Stimulated activated CD4-positive, alpha-beta T cell treated with anti-CD3 and anti-CD28 coated beads, Interleukin-4, amount 100 ng/mL, for 4 hours (primary cell): ENCODE measurements at places on chromosomes 4 and X.

GRCh38 chr4:70772929-70773555 is 51.3 kb downstream of the RUFY3 start:
- DNase-seq = no peak

- DNase-seq = no peak
Observed at GRCh38 chr4:89752932-89753598, 83.9 kb downstream of the SNCA start.

GRCh38 chrX:136525738-136526606 is 6.0 kb upstream of the VGLL1 start:
- no peak for DNase-seq

DNA sequence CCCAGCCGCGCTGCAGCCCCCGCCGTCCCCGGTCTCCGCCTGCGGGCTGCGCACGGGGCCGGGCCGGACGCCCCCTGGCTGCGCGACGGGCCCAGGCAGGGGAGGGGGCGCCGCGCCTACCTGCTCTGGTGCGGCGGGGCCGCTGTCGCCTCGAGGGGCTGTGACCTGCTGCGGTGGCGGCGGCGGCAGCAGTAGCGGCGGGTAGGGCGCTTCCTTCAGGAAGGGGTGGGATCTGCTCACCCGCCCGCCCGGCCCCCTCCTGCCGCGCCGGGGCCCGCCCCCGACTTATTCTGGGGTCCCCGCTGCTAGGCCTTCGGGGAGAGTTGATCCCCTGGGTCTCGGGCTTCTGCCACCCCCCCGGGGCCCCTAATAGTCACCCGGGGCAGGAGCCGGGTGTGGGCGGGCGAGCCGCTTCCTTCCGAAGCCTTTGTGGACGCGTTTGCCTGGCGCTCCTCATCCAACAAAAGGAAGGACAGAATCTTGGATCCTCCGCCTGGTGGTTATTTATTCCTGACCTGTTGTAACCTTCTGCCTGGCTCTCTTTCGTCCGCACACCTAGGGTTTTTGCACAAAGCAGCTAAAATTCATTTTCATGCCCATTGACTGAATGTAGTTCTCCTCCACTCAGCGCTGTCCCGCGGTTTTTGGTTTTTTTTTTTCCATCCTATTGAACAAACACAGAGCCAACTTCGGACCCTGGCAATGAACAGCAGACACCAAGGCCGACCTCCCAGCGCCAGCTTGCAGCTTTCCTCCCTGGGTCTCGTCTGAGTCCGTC is at the start of gene TMEM150C:
TMEM150C (minus strand) TSS at position 203 of the 778 bp plus-strand sequence. CDS start 57,331 bp downstream, outside the sequence.
- DNase-seq = peak; percentile 7

DNA sequence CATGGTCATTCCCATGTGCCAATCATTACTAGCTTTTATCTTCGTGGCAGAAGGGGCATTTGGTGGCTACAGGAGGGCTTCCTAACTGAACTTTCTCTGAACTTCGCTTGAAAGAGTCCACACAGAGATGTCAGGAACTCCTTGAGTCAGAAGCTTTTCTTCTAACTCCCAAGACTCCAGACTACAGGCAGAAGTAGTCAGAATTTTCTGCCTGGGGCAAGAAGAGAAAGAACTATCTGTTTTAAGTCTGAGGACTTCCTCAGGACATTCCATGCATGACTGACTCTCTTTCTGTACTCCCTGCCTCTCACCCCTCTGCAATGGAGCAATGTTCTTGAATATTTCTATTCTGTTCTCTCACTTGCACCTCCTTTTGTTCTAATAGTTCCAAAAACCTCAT is 170.5 kb upstream of the TBC1D9 start:
- no peak for DNase-seq

DNA sequence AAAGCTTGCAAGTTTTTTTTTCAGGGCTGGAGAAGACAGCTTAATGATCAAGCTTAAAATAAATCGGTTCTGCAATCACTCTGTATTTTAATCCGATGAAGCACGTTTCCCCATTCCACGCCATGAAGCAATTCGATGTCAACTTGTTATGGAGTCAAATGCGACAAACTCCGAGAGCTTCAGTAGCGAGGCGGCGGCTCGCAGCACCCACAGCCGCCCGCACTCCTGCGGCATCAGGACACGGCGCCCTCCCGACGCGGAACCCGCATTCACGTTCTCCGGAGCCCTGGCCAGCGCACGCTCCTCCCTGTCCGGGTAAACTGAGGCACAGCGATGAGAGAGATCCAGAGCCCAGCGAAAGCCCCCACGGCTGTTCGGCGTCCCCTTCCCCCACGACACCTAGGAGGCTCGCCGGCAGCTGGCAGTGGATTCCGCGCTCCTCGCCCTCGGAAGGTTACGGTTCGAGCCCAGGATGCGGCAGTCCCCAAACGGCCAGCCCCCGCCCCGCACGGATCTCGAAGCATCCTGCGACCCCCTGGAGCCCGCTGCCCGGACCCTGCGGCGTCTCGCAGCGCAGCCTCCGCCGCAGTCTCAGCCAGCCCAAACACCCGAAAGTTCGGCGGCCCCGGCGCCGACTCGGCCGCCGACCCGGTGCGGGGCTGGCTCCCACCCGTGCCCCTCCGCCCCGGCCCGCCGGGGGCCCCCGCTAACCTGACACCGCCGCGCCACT is 507 bp downstream of the MFAP3L start:
- peak; percentile 16 for DNase-seq

DNA sequence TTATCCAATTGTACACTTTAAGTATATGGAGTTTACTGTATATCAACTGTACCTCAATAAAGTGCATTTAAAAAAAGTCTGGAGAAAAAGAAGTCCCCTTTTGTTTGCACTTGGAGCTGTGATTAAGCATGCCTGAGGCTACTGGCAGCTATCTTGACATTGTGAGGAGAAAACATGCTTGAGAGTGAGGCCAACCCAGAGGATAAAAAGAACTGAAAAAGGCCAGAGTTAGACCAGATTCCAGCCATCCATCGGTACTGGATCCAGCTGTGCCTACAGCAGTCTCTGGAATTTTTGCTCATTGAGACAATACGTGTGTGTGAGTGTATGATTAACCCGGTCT is 57.4 kb downstream of the LGI2 start:
- no peak for DNase-seq

- DNase-seq = no peak
Observed at GRCh38 chr4:61934198-61934597, 734.1 kb downstream of the ADGRL3 start.

GRCh38 chrX:112687189-112687691 is 7.5 kb upstream of the LHFPL1 start:
- no peak for DNase-seq

DNA sequence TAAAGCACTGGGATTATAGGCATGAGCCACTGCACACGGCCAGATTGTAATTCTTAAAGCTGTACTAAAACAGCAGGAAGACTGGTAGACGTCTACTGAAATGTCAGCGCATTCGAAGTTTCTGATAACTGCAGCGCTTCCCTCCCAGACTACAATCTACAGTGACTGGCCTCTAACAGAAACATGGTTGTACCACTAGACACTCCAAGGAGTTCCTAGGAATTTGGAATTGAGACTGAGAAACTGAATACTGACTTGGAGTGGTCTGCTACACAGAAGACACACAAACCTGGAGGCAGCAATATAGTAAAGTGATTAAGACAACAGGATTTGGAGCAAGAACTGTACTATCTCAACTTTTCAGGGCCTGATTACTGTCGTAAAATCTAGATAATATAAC is 937 bp downstream of the HELQ start:
- no peak for DNase-seq

- no peak for DNase-seq
Observed at GRCh38 chr4:169015186-169015623, 5.2 kb upstream of the CBR4 start.

DNA sequence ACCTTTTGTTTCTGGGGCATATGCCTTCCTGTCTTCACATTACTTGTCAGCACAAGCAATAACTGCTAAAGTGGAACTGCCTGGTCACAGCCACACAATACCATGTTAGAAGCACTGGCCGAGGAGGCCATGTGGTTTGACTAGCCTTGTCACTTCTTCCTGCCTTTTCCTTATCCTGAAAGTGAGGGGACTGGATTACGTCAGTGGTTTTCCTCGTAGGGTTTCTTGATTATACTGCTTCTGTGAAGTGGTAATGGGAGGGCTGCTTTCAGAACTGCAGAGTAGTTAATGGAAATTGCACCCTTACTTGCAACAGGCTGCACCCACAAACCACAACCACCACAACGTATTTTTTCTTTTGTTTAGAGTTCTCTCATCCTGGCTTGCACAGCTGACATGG is 26.6 kb downstream of the ZRSR2 start:
- peak; percentile 6 for DNase-seq

GRCh38 chr4:164542431-164542830 is 211.5 kb upstream of the SMIM31 start:
- DNase-seq = no peak

DNA sequence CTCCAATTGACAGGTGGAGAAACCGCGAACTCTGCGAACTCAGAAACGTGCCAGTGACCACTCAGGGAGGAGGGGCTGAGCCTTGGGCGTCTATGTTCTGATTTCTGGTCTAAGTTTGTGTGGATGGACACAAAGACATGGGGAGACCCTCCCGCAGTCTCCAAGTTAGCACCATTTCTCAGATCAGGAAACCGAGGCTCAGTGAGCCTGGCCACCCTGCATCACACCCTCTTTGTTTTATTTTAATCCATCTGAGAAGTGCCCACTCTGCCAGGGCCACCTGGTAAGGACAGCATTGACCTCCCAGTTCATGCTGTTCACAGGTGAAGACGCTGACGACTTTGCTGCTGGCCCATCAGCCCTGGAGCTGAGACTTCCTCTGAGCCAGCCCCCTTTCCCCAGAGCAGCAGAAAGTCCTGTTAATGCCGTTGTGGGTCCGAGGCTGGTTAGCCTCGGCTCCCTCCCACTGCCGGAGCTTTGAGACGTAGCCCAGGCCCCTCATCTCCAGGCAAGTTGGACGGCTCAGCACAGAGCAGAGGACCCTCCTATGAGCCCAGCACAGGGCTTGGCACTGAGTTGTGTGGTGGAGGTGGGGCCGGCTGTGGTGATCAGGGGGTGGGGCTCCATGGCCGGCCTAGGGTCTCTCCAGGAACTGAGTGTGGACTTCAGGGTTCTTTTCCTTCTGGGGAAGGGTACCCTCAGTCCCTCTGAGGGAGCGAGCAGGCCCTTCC is 43.7 kb downstream of the PSAPL1 start:
- DNase-seq = no peak

DNA sequence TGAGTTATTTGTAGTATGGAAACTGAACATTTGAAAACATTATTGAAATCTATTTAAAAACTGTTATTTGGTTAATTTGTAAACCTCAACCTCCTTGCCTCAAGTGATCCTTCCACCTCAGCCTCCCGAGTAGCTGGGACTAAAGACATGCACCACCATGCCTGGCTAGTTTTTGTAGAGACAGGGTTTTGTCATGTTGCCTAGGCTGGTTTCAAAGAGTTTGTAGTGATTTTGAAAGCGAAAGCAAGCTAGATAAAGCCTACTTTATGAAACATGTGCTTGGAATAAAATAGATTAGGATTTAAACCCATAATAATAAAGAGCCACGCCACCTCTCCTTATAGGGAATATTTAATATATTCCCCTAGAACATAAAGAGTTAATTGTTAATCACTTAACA is 23.5 kb downstream of the ARSJ start:
- DNase-seq = no peak

- no peak for DNase-seq
Observed at GRCh38 chr4:2848449-2848848, 4.8 kb downstream of the ADD1 start.

- DNase-seq = no peak
Observed at GRCh38 chr4:40749717-40750460, at the start of gene NSUN7. Gene NSUN7, plus strand, starts transcription at chr4:40749955. Its CDS starts 739 bp downstream, at chr4:40750694.

GRCh38 chr4:83019794-83020494 is 9.3 kb upstream of the LIN54 start:
- DNase-seq = no peak

DNA sequence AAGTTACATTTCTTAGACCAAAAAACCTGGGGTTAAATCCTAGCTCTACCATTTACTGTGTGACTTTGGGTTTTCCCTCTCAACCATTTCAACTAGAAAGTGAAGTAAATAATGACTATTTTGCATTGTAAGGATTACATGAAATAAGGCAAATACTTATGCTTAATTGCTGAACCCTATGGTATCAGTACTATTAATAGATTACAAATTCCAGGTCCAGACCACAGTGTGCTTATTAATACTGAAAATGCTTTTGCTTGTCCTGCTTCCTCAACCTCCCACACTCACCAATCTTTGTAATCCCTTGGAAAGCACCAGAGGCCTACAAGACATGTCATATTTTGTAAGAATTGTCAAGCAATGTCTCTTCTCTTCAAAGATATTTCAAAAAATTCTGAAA is 456.5 kb downstream of the SPOCK3 start:
- no peak for DNase-seq

DNA sequence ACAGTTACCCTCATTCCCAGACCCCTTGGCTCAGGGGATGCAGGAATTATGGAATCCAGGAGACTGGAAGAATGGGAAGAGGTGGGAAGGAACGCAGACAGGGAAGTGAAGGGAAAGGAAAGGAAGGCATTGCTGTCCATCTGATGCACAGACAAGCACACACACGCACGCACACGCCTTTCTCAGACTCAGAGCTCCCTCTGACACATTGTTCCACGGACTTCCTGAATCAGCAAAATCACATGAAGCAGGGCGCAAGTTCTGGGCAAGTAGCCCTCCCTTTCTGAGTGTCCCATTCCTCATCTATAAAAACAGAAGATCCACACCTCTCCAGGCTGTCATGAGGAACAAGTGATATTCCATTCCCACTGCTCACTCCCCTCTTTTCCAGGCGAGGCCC is 13.2 kb downstream of the IQSEC2 start:
- no peak for DNase-seq

- DNase-seq = no peak
Observed at GRCh38 chr4:113012786-113013185, 36.7 kb upstream of the ANK2 start.

DNA sequence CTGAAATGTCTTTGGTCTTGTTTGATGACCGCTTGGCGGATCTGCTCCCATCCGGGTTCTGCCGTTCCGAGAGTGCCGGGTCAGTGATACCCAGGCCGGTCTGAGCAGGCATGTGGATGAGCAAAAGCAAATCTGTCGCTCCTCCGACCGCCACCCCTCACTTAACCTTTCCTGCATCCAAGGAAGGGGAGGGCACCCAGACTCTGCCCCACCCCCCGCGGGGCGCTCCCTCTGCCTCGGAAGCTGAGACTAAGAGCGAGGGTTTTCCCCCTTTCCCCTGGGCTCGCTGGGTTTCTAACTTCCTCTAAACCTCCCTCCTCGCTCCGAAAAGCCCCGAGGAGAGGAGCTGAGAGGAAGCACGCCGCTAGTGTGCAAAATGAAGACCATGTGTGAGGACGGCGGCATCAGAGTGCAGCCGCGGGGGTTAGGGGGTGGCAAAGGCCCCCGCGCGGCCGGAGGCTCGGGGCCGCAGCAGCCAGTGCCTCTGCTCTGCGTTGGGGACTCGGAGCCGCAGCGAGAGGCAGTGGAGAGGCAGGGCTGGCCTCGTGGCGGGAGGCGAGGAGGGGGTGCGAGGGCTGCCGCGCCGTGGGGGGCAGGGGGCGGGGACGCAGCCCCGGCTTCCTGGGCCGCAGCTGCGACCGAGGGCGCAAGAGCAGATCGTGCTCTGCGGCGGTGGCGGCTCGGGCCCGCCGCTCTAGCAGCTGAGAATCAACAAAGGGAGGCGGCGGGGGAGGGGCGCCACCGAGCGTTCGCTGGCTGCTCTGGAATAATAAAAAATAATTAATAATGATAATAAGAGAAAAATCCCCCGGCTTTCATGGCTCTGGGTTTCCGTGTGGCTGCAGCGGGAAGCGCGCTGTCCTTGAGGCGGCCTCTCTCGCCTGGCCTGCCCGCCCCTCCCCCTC is 55.8 kb upstream of the BCOR start:
- peak; percentile 54 for DNase-seq

- DNase-seq = no peak
Observed at GRCh38 chrX:49838374-49838773, 9.3 kb downstream of the PAGE4 start.

GRCh38 chrX:70553516-70553915 is 108.9 kb downstream of the DLG3 start:
- no peak for DNase-seq

GRCh38 chrX:43640482-43640881 is 15.6 kb upstream of the MAOA start:
- DNase-seq = no peak
